ENCODE measurements at places on chromosomes 11 and 22.

- no peak for DNase-seq
Observed at GRCh38 chr22:49437356-49437755, 390.3 kb downstream of the BRD1 start.

GRCh38 chr11:78338702-78339101 is 78.9 kb downstream of the GAB2 start:
- DNase-seq: no peak

- DNase-seq: no peak
Observed at GRCh38 chr22:29722587-29722986, 2.8 kb downstream of the CABP7 start.

DNA sequence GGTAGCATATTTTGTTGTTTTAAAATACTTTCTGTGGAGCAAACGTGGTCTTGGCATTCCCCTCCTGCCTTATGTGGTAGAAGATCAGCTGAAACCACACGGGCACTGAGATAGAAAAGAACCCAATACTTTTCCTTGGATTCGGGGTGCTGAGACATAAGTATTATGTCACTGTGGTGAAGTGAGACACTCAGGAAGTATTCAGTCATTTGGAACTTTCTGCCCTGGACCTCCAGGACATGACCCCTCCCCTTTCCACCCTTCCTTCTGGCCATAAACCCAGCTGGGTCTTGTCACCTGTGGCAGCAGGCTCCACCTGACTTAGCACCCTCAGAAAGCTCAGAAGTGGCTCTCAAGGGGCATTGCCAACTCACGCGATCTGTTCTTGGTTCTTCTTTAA is 123.4 kb downstream of the SWAP70 start:
- DNase-seq: no peak

DNA sequence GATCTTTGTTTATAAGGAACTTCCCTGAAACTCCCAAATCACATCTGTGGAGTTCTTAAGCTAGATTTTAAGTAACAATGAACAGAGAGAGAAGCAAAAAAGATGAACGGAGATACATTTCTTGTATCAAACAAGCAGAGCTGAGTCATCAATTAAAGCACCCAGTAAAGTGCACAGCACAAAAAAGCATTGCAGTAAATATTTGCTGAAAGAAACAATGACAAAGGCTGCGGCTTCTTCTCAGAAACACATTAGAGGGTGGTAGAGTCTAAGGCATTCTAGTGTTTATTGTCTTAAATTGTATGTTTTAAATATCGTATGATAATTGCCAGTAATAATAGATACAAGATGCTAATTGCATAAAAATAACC is 941.6 kb upstream of the CHORDC1 start:
- DNase-seq: no peak

- DNase-seq: no peak
Observed at GRCh38 chr11:7551571-7551970, 37.8 kb downstream of the PPFIBP2 start.

- DNase-seq: no peak
Observed at GRCh38 chr22:37476389-37477329, 9.5 kb downstream of the MFNG start.

GRCh38 chr11:75527130-75527529 is 1.4 kb upstream of the GDPD5 start:
- no peak for DNase-seq

GRCh38 chr11:43688394-43688793 is 7.9 kb downstream of the HSD17B12 start:
- no peak for DNase-seq

GRCh38 chr22:25485626-25486545 is 78.6 kb upstream of the GRK3 start:
- DNase-seq: no peak

- no peak for DNase-seq
Observed at GRCh38 chr22:27463121-27463660, 338.4 kb downstream of the MN1 start.

DNA sequence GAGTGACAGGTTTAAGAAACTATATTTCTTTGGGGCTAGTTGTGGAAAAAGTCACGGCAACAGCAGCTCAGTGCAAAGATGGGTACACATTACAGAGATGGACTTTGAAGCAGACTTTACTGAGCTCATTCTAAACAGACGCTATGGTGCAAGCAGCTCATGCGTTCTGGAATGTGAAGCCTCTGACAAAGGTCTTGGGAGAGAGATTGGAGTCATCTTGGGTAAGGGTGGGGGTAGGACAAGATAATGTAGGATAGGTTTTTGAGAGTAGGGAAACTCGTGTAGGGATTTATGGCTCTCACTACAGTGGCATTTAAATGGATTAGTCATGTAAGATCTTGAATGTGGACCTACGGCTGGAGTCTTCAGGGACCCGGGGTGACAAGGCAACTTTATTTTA is 36.2 kb upstream of the CLMP start:
- no peak for DNase-seq

DNA sequence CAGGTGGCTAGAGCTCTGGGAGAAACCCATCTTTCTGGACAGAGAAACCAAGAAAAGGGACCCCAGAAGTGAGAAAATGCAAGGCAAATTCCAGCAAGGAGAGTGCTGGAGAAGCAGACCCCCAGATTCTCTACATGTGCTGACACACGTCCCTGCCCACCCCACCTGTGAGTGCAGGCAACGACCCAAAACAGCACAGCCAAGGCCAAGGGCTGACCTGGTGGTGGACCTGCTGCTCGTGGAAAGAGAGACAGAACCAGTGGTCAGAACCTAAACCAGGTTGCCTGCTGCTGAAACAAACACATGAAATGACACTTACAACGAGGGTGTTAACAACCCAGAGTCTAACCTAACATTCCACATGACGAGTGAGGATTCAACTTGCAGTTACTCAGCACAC is 24.6 kb downstream of the TRMU start:
- DNase-seq: no peak

GRCh38 chr11:118918128-118918685 is 7.5 kb downstream of the BCL9L start:
- DNase-seq: no peak

GRCh38 chr11:116189408-116190170 is 583.2 kb downstream of the BUD13 start:
- DNase-seq: no peak
